SW480 (cell line): ENCODE measurements at places on chromosomes 2 and 18.

DNA sequence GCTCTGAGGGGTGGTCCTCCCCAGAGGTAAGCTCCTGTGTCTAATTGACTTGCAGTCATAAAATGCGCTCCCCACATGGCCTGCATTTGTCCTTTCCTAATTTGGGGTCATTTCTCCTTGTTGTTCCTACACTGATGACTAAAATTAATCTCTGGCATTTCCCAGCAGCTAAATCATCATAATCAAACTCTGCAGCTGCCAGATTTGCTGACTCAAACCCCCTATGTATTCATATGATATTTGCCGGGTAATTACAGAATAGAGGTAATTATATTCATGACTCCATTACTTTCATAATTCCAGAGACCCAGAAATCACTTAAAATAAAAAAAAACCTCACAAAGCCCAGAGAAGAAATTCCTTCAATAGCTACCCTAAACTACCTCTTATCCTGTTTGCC lies 331.4 kb upstream of the KLHL29 start:
- DNase-seq: no peak

DNA sequence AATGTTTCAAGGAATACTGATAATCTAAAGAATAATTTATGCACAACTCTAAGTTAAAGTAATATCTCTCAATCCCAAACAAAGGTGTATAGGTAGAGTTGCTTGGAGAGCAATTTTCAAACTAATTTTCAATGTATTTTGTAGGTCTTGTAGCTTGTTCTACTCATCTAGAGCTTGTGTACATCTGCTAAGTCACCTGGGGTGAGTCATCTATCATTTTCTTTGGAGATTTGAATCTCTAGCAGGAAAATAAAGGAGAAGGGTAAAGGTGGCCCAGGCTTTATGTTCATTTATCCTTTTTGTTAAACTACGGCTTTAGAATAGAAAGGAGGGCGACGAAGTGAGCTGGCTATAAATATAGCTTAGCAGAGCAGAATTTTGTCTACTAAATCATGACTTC lies 76.8 kb upstream of the THUMPD2 start:
- DNase-seq: no peak

DNA sequence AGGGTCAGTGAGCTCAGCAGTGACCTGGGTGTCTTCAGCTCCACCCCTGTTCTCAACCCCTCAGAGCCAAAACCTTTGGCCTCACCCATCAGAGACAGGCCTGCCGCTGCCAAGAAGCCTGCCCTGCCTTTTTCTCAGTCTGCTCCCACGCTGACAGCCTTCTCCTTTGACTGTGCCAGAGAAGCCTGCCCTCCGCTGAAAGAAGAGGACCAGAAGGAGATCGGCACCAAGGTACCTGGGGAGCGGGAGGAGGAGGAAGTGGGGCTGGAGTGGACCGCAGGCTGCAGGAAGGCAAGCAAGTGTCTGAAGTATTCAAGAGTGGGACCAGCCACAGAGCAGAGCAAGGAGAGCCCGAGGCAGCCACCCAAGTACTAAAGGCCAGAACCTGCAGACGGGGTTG lies 33.2 kb downstream of the TOGARAM2 start:
- DNase-seq: no peak

DNA sequence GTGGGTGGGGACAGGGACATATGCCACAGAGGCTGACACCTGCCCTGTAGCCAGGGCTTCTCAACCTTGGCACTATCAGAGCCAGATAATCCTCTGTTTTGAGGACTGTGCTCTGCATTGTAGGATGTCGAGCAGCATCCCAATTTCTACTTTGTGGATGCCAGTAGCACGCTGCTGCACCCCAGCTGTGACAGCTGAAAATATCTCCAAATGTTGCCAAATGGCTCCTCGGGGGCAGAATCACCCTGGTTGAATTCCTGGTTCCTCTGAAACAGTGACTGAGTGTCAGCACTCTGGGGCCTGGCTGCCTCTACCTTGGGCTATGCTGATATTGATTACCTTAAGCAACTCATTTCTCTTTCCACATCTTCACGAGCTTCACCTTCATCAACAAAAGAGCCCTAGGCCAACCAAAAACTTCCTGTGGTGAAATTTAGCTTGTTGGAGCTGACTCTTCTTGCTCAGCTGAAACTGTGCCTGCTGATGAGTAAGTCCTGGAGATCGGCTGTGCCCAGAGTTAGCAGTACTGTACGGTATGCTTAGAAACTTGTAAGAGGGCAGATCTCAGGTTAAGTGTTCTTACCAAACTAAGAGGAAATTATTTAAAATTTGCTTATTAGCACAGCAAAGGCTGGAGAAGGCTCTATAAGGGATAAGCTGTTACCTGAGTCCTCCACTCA lies 138.1 kb downstream of the SEPTIN10 start:
- DNase-seq: no peak

DNA sequence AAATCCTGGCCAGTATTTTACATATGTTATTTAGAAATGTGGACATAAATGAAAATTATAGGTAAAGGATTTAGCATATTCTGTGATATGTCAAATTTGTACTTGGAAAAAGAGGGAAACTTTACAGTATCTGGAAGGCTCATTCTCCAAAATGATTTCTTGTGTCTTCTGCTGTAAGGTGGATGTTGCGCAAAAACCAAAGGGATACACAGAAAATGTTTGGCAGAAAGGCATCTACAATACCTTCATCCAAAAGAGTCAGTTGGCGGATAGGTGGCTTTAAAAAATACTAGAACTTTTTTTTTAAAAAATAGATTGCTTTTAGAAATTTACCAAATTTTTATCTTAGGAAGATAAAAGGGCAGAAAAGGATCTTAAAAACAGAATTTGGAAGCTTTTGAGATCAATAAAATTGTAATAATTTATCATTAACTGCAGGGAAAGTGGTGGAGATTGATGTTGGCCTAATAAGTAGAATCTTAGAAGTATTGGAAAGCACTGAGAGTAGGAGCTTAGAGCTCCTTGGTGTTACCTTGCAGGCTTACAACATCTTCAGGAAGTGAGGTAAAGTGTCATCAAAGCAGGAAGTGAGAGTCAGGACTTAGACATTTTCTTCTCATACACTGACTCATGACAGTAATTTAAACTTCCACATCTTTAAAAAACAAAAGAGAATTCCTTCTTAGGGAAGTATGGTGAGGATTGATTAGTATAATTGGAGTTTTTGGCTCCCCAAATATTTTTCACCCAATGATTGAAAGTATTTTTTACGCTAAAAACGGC lies 2.1 kb downstream of the NABP1 start:
- no peak for DNase-seq

DNA sequence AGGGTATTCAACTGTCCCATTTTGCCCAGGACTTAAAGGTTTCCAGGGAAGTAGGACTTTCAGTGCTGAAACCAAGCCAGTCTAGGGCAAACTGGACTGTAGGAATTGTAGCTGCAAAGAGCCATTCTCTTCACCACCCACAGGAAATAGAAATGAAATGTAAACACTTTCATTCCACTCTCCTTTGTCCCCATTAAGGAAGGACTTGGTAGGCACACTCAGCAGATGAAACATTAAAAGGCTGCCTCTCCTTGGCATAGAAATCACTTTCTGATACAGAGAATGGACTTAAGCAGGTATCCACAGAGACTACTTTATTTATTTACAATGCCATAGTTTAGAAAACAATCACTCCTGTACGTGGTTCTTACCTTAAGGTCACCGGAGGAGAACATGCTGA lies 102.9 kb upstream of the CCDC195 start:
- DNase-seq: no peak

DNA sequence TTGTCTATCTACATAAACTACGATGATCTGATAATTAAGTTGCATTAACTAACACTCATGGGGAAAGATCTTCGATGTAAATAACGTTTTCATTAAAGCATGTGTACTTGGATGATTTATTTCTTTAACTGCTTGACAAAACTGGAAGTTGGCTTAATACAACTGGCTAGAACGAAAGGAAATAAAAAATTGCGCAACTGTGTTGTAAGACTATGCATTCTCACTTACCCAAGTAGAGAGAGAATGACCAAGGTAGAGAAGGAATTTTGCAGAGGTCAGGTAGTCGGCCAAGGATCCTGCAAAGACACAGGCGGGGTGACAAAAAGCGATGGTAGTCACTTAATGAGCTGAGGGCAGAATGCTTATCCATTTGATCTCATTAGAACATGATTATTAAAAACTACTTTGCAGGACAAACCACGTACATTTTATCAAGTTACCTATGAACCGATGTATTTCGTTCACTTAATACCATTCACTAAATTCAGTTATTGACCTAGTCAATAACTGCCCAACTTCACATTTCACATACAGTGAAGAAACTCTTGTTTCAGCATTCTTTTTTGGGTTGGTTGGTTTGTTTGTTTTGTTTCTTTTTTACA lies 900 bp downstream of the SLC40A1 start:
- no peak for DNase-seq

GRCh38 chr2:224099861-224100643 lies 61.0 kb upstream of the SERPINE2 start:
- DNase-seq: no peak

DNA sequence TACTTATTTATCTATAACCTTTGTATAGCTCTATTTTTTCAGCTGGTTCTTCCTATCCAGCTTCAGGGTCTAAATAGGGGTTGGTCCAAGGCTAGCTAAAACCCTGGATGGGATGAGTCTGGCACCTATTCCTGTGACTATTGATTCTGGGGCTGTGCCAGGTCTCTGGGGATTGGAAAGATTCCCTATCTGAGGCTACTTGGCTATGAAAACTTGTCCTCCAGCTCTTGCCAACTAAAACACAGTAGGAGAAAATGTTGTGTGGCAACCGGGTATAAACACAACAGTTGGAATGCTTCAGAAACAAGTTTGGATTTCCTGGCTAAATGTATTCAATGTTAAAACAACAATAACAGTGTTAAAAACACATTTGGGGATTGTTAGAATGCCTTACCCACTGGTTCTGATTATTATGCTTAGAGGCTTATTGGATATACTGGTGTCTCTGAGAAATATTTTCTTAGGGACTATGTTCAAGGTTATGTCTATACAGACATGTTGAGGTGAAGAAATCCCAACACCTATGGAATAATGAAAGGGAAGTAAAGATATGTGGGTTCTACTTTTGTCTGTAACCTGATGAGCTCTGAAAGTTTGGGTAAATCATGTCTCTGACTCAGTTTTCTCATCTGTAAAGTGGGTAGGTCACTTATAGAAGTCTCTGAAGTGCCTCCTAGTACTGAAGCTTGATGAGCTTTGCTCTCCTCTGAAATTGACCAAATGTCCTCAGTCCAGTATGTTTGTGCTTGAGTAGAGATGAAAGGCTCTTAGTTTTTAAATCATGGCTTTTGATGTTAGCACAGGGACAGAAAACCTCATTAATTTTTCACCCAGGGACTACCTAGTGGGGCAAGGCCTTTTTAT lies 460.7 kb downstream of the MTX2 start:
- no peak for DNase-seq
